ENCODE measurements at places on chromosomes 3 and 15. TPM values are rescaled to one million over a fixed set of nuclear protein-coding genes. Genes with fewer than 3 reads are reported as not detected.

DNA sequence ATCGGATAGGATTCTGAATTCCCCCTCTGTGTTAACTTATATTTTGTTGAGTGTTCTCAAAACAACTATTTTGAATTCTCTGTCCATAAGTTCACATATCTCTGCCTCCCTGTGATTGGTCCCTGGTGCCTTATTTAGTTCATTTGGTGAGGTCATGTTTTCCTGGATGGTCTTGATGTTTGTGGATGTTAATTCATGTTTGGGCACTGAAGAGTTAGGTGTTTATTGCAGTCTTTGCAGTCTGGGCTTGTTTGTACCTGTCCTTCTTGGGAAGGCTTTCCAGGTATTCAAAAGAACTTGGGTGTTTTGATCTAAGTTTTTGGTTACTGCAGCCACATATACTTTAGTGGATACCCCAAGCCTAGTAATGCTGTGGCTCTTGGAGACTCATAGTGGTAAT is 23.3 kb downstream of the PLSCR2 start:
- H3K27me3 ChIP-seq = no peaks in the 10 kb centered on the region
- H3K4me3 ChIP-seq = no peak overlapping the region
- no peak overlapping the region for H3K27ac ChIP-seq
- no peaks in the 10 kb centered on the region for H3K4me1 ChIP-seq
- DNase-seq = no peak

DNA sequence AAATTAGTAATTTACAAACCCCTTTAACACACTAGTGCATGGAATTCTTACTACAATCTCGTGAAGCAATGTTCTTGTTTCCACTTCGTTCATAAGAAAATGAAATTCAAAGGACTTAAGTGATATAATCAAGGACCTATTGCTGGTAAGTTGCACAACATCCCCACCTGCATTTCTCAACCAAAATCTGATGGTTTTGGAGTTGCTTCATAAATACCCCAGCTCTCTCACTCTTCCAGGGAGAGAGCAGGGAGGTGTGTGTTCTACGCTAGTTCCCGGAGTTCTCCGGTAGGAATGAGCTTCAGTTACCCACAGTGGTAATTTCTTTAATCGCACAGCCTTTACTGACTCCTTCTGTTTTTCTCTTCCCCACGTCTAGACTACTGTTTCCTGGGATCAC is 81.8 kb downstream of the LRRN1 start:
- no peaks in the 10 kb centered on the region for H3K4me1 ChIP-seq
- no peaks in the 10 kb centered on the region for H3K27me3 ChIP-seq
- DNase-seq = no peak
- H3K36me3 ChIP-seq = no peaks in the 10 kb centered on the region
- H3K4me3 ChIP-seq = no peak overlapping the region

GRCh38 chr3:42266085-42266484 is at the start of gene CCK:
Gene CCK (minus strand): TSS chr3:42266185. CDS start chr3:42263630, 2,555 bp downstream.
- no peak within 1 kb of the TSS for H3K27ac ChIP-seq
- no peak for DNase-seq
- no peaks in the 10 kb centered on the region for H3K27me3 ChIP-seq
- H3K4me3 ChIP-seq = no peak within 1 kb of the TSS
- peaks cover 7% of the 10 kb centered on the region for H3K4me1 ChIP-seq
- H3K36me3 ChIP-seq = no peaks in the 10 kb centered on the region

- peaks cover 15% of the 10 kb centered on the region for H3K4me1 ChIP-seq
- no peaks in the 10 kb centered on the region for H3K36me3 ChIP-seq
- no peak overlapping the region for H3K27ac ChIP-seq
- DNase-seq = no peak
These were observed 40.1 kb downstream of the C2CD4B start for GRCh38 chr15:62124973-62125303.

The CFAP100 gene
- not detected for total RNA-seq

The DMXL2 gene
- 7.2 TPM for total RNA-seq

- no peaks in the 10 kb centered on the region for H3K36me3 ChIP-seq
- H3K27me3 ChIP-seq = no peaks in the 10 kb centered on the region
- H3K4me3 ChIP-seq = no peak overlapping the region
- peaks cover 5% of the 10 kb centered on the region for H3K4me1 ChIP-seq
These were observed 30.9 kb downstream of the ITPR1 start for GRCh38 chr3:4523710-4524698.

The ANKDD1A gene
- 4.0 TPM for total RNA-seq

The B3GALNT1 gene
- 1.1 TPM for total RNA-seq

The TRIM59 gene
- 17.5 TPM for total RNA-seq

- H3K36me3 ChIP-seq = no peaks in the 10 kb centered on the region
- no peak for DNase-seq
- no peak overlapping the region for H3K4me3 ChIP-seq
- no peak overlapping the region for H3K27ac ChIP-seq
- no peaks in the 10 kb centered on the region for H3K27me3 ChIP-seq
These were observed 65.1 kb upstream of the LCTL start for GRCh38 chr15:66630801-66631351.

DNA sequence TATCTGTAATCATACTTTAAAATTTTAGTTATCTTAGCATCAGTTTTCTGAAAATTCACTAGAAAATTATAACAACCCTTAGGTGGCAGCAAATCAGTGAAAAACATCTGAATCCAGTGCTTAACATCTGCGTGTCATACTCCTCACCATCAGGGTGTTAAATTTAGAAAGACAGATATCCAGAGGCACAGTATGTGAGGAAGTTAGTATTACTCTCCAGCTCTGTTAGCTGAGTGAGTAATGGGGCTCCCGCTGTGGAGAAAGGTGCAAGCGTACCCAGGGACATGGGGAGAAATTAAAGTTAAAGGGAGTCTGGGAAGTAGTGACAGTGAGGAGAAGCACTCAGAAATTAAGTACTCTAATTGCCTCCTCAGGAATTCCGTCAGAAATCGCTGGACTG is 50.9 kb downstream of the CEP63 start:
- no peak for DNase-seq
- no peak overlapping the region for H3K27ac ChIP-seq
- H3K4me3 ChIP-seq = no peak overlapping the region
- H3K36me3 ChIP-seq = peaks cover 3% of the 10 kb centered on the region
- H3K4me1 ChIP-seq = no peaks in the 10 kb centered on the region

The MAP1A gene
- 13.0 TPM for total RNA-seq

The RBMS3 gene
- total RNA-seq = 0.16 TPM

GRCh38 chr15:34154725-34155204 is 52.9 kb downstream of the PGBD4 start:
- no peak overlapping the region for H3K27ac ChIP-seq
- peaks cover 43% of the 10 kb centered on the region for H3K36me3 ChIP-seq
- no peaks in the 10 kb centered on the region for H3K4me1 ChIP-seq
- no peak overlapping the region for H3K4me3 ChIP-seq
- DNase-seq = no peak

- DNase-seq = no peak
- no peak overlapping the region for H3K27ac ChIP-seq
- H3K36me3 ChIP-seq = no peaks in the 10 kb centered on the region
- no peaks in the 10 kb centered on the region for H3K27me3 ChIP-seq
- no peak overlapping the region for H3K4me3 ChIP-seq
These were observed 124.0 kb downstream of the KCNH8 start for GRCh38 chr3:19272296-19272695.

DNA sequence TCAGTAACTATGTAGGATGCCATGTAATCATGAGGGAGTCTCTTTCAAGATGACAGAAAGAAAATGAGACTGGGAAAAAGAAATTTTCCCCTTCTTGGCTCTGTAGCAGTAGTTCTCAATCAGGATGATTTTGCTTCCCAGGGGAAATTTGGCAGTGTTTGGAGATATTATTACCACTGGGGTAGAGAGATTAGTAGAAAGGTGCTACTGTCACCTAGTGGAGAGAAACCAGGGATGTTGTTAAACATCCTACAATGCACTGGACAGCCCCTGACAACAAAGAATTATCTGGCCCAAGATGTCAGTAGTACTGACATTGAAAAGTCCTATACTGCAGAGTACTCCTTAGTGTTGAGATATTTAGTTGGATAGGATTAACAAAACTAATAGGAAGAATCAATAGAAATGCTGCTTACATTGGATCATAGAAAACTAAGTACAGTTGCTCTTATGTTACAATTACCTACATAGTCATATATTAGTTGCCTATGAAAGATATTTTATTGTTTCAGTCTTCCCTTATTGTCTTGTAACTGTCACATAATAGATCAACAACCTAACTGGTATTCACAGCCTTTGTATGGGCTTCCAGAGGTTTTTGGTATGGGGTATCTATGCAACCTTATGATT is 433.3 kb downstream of the RAP2B start:
- no peak overlapping the region for H3K27ac ChIP-seq
- H3K36me3 ChIP-seq = no peaks in the 10 kb centered on the region
- H3K4me3 ChIP-seq = no peak overlapping the region

The GOLGA8S gene
- 0.84 TPM for total RNA-seq

The ANKUB1 gene
- total RNA-seq = not detected

The CRABP1 gene
- total RNA-seq = not detected

The ATP10A gene
- 57.6 TPM for total RNA-seq

GRCh38 chr3:140768941-140769340 is 91.1 kb downstream of the TRIM42 start:
- H3K36me3 ChIP-seq = no peaks in the 10 kb centered on the region
- H3K4me3 ChIP-seq = no peak overlapping the region
- no peaks in the 10 kb centered on the region for H3K4me1 ChIP-seq

The GBE1 gene
- 6.5 TPM for total RNA-seq

DNA sequence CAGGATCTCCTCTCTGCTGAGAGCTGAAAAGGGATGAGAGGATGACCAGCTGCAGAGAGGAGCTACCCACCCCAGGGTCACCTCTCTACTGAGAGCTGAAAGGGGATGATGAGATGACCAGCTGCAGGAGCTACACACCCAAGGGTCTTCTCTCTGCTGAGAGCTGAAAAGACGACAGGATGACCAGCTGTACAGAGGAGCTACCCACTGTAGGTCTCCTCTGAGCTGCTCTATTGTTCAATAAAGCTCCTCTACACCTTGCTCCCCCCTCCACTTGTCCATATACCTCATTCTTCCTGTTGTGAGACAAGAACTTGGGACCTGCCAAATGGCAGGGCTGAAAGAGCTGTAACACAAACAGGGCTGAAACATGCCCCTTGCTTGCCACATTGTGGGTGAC is 149.9 kb downstream of the FMN1 start:
- H3K36me3 ChIP-seq = no peaks in the 10 kb centered on the region
- no peaks in the 10 kb centered on the region for H3K4me1 ChIP-seq
- no peak for DNase-seq

The BSN gene
- total RNA-seq = 0.14 TPM

The CADM2 gene
- total RNA-seq = not detected

- H3K36me3 ChIP-seq = no peaks in the 10 kb centered on the region
- DNase-seq = peak; percentile 54
- H3K27ac ChIP-seq = peak overlapping the region; percentile 65
- H3K4me1 ChIP-seq = peaks cover 10% of the 10 kb centered on the region
- peak overlapping the region; percentile 70 for H3K4me3 ChIP-seq
These were observed 7.1 kb downstream of the CELSR3 start for GRCh38 chr3:48655606-48656005.

- no peaks in the 10 kb centered on the region for H3K36me3 ChIP-seq
- H3K27ac ChIP-seq = no peak overlapping the region
- no peaks in the 10 kb centered on the region for H3K4me1 ChIP-seq
- H3K27me3 ChIP-seq = no peaks in the 10 kb centered on the region
- no peak overlapping the region for H3K4me3 ChIP-seq
- DNase-seq = no peak
These were observed 102.1 kb upstream of the FHIT start for GRCh38 chr3:61353382-61353781.
